Stimulated activated CD4-positive, alpha-beta T cell treated with anti-CD3 and anti-CD28 coated beads, Interleukin-1b, Interleukin-23, amount 100 ng/mL, for 1 hour (primary cell): ENCODE measurements at places on chromosomes 4 and X.

GRCh38 chrX:22666441-22666840 lies 333.3 kb upstream of the DDX53 start:
- no peak for DNase-seq

DNA sequence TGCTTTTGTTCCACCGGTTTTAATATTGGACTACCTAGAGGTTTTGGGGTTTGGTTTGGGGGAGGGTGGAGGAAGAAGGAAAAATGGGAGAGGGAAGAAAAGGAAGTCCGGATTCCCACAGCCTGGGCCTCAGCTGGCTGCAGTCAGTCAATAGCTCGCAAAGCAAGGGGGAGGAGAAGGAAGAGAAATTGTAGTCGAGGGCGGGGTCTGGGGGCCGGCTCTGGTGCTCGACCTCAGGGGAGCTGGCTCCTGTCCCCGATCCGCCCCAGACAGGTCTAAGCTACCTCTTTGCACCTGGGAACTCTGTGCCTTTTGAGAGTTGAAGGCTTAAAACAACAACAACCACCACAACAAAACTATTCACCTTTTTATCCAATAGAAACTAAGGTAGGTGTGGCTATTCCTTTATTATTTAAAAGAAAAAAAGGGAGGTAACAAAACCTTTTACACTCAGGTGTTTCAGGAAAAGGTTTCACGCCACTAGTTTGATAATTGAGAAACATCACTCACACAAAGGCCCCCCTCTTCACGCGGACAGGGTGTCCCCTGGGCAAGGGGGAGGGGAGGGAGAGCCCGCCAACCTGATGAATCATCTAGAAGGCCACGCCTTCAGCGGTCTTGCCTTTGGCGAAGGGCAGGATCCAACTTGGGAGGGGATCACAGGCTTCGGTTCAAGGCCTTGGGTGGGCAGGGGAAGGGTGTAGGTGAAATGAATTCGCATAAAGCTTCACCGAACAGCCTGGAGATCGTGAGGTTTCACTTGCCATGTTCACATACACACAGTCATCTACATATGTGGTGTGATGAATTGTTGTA lies 1.6 kb upstream of the LNX1 start:
- no peak for DNase-seq

DNA sequence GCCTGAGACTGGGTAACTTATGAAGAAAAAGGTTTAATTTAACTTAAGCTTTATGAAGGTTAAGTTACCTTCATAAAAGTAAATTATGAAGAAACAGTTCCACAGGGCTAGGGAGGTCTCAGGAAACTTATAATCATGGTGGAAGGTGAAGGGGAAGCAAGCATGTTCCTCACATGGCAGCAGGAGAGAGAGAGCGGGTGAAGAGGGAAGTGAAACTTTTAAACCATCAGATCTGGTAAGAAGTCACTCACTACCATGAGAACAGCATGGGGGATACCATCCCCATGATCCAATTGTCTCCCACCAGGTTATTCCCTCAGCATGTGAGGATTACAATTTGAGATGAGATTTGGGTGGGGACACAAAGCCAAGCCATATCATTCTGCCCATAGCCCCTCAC lies 944.7 kb upstream of the NDST4 start:
- DNase-seq: no peak

DNA sequence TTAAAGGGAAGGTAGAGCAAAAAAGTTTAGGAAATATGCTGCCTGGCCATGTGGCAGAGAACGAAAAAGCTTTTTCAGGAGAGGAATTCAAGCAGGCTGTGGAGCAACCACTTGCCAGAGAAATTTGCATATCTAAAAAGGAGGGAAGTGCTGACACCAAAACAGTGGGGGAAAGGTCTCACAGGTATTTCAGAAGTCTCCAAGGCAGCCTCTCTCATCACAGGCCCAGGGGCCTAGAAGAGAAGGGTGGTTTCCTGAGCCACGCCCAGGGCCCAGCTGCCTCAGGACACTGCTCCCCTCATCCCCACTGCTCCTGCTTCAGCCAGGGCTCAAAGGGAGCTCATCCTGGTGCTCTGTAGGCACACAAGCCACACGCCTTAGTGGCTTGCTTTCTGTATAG lies 29.9 kb upstream of the STS start:
- DNase-seq: no peak

DNA sequence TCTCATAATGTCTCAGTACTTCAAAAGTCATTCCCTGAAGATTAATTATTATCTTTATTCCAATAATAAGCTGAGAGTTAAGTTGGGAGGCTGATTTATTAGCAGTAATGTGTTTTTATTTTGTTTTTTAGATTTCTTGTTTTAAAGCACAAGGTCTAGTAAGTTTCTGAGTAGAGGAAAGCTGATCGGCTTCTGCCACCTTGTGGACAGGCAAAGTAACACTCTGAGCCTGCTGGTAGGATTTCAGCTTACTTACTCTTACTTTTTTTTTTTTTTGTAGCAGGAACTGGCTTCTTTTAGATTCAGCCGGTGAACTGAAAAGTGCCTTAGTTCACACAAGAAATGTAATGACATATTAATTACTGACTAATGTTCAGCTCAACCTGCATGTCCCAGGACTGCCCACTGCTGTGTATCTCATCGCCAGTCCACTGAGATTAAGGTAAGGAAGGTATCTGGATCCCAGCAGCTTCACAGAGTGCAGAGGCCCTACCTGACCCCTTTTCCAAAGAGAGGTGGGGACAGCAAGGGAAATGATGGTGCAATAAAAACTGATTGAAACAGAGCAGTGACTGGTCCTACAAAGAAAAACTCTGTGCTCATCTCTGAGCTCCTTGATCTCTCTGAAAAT lies 126.5 kb downstream of the ADGRA3 start:
- no peak for DNase-seq

- no peak for DNase-seq
Observed at GRCh38 chr4:88623097-88623496, 30.8 kb downstream of the HERC3 start.

GRCh38 chr4:30718641-30719453 lies 1.3 kb upstream of the PCDH7 start:
- no peak for DNase-seq

DNA sequence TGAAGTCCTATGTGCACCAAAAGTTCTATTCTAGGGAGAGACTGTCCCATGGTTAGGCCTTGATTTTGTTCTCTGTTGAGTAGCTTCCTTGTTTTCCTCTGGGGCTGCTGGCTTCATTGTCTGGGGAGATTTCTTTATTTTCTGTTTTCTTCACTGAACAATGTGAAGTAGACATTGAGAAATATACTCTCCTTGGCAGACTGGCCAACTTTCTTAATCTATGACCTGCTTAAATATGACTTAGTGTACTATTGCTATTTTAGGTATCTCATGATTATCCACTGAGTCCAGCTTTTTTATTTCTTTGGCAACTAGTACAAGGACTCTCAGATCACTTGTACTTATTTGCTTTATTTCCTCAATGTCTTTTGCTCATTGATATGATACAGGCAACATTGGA lies 1594.6 kb downstream of the ARAP2 start:
- DNase-seq: no peak

- DNase-seq: no peak
Observed at GRCh38 chr4:114046331-114046730, 66.9 kb upstream of the ARSJ start.

DNA sequence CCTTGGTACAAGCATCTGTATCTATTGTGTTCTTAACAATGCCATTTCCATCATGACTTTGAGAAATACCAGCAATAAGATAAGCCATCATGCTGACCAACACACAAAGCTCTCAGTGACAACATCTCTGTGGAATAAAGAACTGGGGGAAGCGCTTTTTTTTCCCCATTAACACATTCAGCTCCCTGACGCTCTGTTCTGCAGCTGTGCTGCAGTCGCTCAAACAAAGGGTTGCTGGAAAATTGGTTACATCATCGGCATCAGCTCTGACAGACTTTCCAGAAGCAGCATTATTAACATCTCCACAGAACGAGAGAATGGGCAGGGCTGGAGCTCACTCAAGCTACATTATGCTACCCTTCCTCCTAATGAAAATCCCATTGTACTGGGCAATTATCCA lies 39.9 kb downstream of the DCX start:
- no peak for DNase-seq

- DNase-seq: no peak
Observed at GRCh38 chr4:15648600-15648999, 6.6 kb downstream of the FBXL5 start.

- DNase-seq: no peak
Observed at GRCh38 chr4:69838977-69839376, 21.0 kb downstream of the SULT1E1 start.

DNA sequence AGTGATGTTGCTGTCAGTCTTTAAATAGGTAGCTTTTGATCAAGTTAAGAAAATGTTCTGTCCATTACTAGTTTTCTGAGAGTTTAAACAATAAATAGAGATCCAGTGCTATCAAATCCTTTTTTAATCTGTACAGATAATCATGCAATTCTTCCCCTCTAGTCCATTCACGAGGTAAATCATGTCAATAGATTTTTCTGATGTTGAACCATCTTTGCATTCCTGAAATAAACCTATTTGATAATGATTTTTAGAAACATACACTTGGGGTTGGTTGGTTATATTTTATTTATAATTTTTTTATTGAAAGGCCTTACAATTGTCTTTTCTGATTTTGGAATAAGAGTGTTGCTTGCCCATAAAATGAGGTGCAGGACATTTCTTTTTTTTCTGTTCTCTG lies 95.0 kb downstream of the FAM53A start:
- DNase-seq: no peak

DNA sequence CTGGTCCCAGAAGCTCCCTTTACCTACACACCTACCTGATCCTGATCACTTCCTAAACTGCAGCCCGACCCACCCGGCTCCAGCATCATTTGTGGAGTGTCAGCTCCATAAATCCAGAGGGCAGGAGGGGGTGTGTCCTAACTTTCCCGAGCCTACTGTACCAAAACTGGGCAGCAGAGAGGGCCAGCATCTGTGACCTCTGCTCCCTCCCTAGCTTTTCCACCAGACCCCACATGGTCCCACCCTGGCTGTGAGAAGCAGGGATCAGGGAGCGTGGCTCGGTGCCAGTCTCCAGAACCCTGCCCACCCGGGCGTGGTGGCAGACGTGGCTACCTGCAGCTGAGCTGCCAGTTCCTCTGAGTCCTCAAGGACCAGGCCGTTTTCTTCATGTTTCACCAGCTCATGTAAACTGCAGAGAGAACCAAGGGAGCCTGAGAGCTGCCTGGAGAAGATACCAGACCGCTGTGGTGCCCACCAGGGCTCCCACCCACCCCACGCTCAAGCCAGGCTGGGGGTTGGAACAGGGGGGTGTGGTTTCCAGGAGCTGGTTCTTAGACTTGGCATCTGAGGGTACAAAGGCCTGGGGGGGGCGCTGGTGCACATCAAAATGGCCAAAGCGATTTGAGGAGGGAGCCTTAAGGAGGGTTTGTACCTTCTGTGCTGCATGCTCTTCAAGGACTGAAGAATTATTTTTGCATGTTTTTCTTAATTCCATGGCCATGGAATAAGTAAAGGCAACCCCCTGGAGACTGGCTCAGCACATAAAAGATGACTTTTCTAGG lies 76.7 kb upstream of the DRD5 start:
- no peak for DNase-seq

- no peak for DNase-seq
Observed at GRCh38 chr4:119053997-119054396, 81.6 kb upstream of the MYOZ2 start.

DNA sequence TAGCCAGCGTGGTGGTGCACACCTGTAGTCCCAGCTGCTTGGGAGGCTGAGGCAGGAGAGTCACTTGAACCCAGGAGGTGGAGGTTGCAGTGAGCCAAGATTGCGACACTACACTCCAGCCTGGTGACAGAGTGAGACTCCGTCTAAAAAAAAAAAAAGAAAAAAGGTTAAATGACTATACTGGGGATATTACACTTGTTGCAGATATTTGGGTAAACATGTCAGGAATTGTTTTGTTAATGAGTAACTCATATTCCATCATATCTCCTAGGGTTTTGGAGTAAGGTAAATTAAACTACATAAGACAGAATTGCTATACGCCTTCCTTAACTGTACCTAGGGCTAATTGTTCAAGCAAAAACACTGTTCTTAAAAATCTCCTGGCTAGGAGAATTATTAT lies 291.4 kb upstream of the IGFBP7 start:
- DNase-seq: no peak

GRCh38 chr4:135672202-135672601 lies 1470.6 kb upstream of the PABPC4L start:
- no peak for DNase-seq

GRCh38 chrX:124028182-124028581 lies 66.7 kb downstream of the STAG2 start:
- no peak for DNase-seq

DNA sequence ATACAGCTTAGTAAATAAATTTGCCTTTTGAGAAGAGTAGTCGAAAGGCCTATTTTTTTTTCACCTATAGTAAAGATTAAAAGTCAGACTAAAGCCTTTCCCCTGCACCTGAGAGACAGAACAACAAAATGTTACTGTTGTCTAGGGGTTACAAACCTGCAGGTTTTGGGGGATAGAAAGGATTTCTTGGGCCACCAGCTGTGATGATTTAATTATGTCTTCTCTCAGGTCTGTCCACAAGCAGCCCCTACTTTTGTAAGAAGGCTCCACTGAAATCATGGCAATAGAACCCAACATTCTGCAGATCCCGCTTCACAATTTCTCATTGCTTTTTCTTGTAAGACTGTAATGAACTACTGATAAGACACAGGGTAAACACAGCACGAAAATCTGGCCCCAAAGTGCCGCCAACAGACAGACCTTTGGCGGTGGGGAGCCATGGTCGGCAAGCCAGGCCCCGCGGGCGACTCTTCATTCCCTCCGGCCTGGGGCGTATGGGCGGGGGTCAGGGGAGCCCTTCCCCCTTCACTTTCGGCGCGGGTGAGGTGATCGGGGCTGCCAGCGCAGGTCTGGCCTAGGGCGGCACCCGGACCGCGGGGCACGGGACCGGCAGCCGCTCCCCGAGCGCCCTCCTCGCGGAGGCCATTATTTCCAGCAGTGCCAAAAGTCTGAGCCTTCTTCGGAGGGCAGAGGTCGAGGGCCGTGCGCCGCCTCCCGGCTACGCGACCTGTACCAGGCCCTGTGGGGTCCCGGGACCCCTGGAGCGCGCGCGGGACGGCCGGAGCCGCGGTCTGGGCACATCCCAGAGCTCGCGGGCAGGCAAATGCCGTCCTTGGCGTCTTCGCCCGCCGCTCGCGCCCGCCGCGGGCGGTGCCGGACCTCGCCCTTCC lies 812 bp upstream of the KDM6A start:
- no peak for DNase-seq

DNA sequence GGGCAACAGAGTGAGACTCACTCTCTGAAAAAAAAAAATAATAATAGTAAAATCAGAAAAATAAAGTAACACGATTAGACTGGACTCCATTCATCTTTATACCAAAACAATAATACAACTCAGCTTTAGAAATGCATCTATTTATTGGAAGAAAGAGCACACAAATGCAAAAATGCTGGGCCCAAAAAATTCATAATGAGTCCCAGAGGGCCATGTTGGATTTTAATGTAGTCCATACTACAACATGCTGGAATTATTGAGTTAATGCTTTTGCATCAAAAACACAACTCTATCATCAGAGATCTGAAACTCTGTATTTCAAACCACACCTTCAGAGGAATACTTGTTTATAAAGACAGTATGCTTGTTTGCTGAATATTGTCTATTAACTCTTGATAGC lies 1614.7 kb downstream of the STIM2 start:
- DNase-seq: no peak

GRCh38 chr4:6199422-6199921 lies 877 bp downstream of the JAKMIP1 start:
- no peak for DNase-seq

- no peak for DNase-seq
Observed at GRCh38 chr4:127400276-127400675, 232.5 kb upstream of the INTU start.

- DNase-seq: no peak
Observed at GRCh38 chr4:30821275-30821674, 101.1 kb downstream of the PCDH7 start.
